ENCODE measurements at places on chromosomes 2 and 18.

DNA sequence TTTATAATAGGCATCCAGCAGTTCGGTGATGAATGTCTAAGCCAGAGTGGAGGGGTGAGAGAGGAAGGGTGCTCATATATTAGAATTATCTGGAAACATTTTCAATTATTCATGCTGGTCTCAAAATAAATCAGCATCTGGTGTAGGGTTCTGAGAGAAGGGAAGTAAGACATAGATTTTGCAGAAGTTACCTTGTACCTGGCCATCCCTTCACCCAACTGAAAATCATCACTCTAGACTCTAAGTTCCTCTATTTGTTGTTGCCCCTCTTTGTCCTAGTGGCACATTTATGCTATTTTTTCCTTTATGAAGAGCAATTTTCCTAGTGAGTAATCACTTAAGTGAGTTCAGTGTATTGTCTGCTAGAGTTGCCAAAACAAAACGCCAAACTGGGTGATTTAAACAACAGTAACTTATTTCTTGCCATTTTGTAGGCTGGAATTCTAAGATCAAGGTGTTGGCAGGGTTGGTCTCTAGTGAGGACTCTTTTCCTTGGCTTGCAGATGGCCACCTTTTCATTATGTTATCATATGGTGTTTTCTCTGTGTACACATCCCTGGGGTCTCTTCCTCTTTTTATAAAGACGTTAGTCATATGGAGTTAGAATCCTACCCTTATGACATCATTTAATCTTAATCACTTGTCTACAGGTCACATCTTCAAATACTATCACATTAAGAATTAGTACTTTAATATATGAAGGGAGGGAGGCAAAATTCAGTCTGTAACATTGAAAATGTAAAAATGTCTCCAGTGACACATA is 129.9 kb upstream of the KLHL14 start:
- no peaks in the 10 kb centered on the region for H3K36me3 ChIP-seq
- H3K27ac ChIP-seq: no peak overlapping the region
- H3K4me3 ChIP-seq: no peak overlapping the region
- DNase-seq: no peak
- H3K27me3 ChIP-seq: no peaks in the 10 kb centered on the region
- H3K4me1 ChIP-seq: no peaks in the 10 kb centered on the region

DNA sequence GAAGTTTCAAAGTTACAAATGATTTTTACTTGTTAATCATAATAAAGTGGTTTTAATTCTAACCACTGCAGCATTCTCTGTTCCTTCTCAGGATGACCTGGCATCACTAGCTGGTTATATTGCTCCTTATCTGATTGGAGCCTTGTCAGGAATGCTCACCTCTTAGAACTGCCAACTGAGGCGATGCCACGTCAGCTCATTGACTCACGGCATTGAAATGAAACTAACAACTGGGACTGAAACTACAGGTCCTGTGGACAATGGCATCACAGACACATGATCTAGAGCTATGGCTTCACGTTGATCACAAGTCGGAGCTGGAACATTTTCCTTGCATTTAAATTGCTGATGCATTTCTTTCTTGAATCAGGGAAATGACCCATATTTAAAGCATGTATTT is 54.9 kb upstream of the MAP2 start:
- no peaks in the 10 kb centered on the region for H3K4me1 ChIP-seq
- DNase-seq: peak; percentile 13
- no peak overlapping the region for H3K27ac ChIP-seq
- H3K36me3 ChIP-seq: no peaks in the 10 kb centered on the region

DNA sequence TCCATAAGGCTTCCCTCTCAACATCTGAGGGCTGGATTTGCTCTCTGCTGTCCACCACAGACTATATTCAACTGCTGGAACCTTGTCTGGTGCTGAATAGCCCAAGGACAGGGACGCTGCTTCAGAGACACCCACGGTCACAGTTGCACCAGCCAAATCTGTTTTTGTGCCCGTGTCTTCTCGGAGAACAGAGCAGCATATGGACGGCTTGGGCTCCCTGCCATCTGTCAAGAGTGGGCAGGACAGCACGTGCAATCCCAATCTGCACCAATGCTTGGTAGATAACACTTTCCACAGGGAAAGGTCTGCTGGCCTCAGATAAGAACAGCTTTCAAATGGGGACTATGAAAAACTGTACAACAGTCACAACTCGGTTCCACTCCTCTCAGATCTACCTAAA is 466.1 kb downstream of the TGIF1 start:
- H3K4me3 ChIP-seq: no peak overlapping the region
- H3K27ac ChIP-seq: no peak overlapping the region
- H3K36me3 ChIP-seq: no peaks in the 10 kb centered on the region
- H3K27me3 ChIP-seq: peaks cover 3% of the 10 kb centered on the region

- no peak overlapping the region for H3K27ac ChIP-seq
- H3K4me1 ChIP-seq: no peaks in the 10 kb centered on the region
- H3K27me3 ChIP-seq: no peaks in the 10 kb centered on the region
- H3K4me3 ChIP-seq: no peak overlapping the region
These were observed 38.2 kb downstream of the PDIA6 start for GRCh38 chr2:10774394-10774793.

GRCh38 chr2:210964141-210964764 is 407.9 kb downstream of the CPS1 start:
- H3K36me3 ChIP-seq: no peaks in the 10 kb centered on the region
- H3K27me3 ChIP-seq: no peaks in the 10 kb centered on the region
- H3K4me1 ChIP-seq: no peaks in the 10 kb centered on the region
- H3K27ac ChIP-seq: no peak overlapping the region

DNA sequence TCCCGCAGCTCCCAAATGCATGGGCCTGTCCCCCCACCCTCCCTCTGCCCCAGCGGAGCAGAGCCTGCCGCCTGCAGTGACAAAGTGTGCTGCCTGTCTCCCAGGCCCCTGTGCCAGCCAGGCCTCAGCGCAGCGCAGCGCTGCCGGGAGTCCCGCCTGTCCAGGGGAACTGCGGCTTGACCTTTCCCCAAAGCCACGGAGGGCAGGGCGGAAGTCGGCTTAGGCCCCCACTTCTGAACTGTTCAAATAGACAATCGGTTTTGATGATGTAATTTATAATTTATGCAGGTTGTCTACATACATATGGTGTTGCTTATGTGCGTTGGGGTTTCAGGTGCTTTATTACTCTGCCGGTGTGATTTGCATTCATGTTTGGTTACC is 7.1 kb downstream of the GBX2 start:
- no peak for DNase-seq
- peaks cover 51% of the 10 kb centered on the region for H3K27me3 ChIP-seq
- H3K4me1 ChIP-seq: peaks cover 2% of the 10 kb centered on the region
- H3K36me3 ChIP-seq: no peaks in the 10 kb centered on the region
- H3K4me3 ChIP-seq: no peak overlapping the region

All from activated CD4-positive, alpha-beta memory T cell treated with anti-CD3 and anti-CD28 coated beads for 36 hours (primary cell).